ENCODE measurements at places on chromosomes 6 and 20.

- DNase-seq: no peak
Measured at GRCh38 chr6:111845441-111845871, 27.8 kb downstream of the FYN start.

- no peak for DNase-seq
Measured at GRCh38 chr6:167817729-167818128, 9.0 kb upstream of the AFDN start.

GRCh38 chr20:16476032-16476431 is 97.2 kb downstream of the KIF16B start:
- no peak for DNase-seq

GRCh38 chr6:33091957-33092356 is 16.2 kb downstream of the HLA-DPB1 start:
- no peak for DNase-seq

GRCh38 chr6:137136065-137136464 is 37.4 kb downstream of the IL22RA2 start:
- no peak for DNase-seq

DNA sequence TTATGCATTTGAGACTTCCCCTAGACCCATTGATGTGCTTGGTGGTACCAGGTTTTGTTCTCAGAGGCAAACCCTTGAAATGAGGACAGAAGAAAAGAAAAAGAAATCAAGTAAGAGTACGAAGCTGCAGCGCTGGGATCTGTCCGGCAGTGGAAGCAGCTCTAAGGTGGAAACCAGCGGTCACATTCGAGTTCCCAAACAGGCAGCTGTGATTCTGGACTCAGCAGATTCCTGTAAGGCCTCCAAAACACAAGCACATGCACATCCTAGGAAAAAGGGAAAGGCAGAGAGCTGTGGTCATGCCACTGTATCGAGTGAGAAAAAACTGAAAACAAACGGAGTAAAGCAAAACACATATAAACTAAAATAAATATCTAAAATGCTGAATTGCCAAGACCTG is 4.5 kb downstream of the FAM217B start:
- no peak for DNase-seq

DNA sequence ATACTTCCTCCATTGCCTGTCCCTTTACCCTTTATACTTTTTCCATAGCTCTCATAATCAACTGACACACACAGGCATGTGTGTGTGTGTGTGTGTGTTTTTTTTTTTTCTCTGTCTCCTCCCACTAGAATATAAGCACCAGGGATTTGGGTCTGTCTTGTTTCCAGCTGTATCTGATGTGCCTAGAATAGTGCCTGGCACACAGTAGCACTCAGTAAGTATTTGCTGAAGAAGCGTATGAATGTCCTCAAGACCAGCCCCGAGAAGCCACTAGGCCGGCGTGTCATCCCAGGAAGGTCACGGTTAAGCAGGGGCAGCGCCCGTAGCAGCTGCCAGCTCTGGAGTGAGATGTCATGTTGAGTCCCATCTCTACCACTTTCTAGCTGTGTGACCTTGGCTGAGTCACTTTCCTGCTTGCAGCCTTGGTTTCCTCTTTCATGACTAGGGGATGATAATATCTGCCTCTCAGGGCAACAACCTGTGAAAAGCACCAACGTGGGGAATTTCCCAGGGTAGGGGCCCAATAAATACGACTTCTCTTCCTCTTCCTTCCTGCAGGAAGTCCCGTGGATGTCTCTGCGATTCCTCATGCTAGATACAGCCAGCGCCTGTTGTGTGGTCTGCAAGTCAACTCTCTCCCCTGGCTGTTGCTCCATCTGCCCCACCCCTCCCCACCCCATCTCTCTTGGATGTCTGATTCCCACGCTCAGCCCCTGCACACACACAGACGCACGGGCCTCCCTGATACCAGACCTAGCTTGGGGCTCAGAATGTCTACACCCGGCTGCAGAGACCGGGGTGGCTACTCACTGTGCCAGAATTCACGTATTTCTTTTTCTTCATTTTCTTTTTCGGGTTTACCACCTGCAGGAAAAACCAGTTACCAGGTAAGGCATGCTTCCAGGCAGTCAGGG is 58.1 kb downstream of the RAB44 start:
- peak; percentile 24 for DNase-seq

DNA sequence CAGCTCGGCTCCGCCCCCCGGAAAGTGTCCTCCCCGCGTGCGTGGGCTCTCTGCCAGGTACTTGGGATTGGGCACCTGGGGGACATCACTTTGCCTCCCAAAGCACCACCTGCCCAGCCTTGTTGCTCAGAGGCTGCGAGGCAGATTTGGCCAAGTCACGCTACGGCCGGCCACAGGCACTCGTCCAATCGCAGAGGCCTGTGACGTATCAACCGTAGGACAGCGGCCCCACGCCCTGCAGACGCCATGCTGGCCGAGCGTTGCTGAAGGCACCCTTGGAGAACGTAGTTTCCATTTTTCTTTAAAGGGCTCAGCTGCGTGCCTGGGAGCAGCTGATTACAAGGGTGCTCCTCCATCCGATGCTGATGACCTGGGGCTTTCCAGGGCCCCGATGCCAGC is 3.1 kb downstream of the NTSR1 start:
- no peak for DNase-seq

- DNase-seq: peak; percentile 68
Measured at GRCh38 chr6:31197559-31198305, 27.2 kb upstream of the POU5F1 start.

DNA sequence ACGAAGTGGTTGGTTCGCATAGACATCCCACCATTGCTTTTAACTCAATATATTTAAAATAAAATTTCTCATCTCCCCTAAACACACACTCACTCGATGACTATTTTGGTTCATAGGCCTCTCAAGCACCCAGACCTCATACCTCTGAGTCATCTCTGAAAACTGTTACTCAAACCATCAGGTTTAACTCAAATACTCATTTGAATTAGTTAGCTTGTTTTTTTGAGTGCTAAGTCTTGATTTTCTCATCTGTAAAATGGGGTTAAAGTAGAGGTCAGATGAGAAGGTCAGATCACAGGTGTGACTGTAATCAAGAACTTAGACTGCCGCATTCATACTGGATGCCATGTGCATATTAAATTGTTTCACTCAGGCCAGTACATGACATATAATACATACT is 243.9 kb upstream of the TENT5A start:
- no peak for DNase-seq

Data from stimulated activated CD8-positive, alpha-beta memory T cell treated with anti-CD3 and anti-CD28 coated beads, Interleukin-15, amount 100 ng/mL, for 24 hours (primary cell).